ENCODE measurements at places on chromosomes 3 and 15.

DNA sequence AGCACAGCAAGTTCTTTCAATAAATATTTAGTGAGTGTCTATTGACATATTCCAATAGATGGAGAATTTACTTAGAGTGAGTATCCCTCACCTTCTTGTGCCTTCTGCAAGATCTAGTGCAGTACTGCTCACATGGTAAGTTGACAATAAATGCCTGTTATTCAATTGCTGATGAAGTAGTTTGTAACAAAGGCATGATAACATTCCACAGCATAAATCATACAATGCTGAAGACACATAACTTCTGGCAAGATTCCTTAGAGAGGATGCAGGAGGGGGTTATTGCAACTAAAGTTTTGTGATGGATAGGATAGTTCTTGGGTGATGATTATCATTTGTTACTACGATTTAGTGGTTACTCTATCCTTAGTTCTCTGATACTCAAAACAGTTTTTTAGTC lies 112.2 kb upstream of the RBMS3 start:
- no peak for DNase-seq

GRCh38 chr15:86044981-86045380 lies 34.7 kb upstream of the AGBL1 start:
- no peak for DNase-seq

GRCh38 chr15:57337868-57338411 lies 38.4 kb upstream of the CGNL1 start:
- no peak for DNase-seq

DNA sequence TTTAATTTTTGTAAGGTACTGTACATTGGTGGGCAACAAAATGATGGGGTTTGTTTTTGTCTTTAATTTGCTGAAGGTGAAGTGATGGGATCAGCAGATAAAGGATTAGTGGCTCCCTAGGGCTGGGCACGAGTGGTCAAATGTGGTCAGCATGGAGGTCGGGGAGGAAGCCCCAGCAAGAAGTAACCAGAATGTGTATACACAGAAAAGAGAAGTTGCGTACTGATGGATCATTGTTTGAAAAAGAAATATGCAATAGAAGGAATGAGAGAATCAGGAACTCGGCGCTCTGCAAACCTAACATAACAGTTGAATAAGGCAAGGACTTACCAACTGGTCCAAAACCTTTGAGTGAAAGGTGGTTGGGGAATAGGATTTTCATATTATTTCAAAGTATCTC lies 1.5 kb downstream of the TMOD2 start:
- DNase-seq: no peak

DNA sequence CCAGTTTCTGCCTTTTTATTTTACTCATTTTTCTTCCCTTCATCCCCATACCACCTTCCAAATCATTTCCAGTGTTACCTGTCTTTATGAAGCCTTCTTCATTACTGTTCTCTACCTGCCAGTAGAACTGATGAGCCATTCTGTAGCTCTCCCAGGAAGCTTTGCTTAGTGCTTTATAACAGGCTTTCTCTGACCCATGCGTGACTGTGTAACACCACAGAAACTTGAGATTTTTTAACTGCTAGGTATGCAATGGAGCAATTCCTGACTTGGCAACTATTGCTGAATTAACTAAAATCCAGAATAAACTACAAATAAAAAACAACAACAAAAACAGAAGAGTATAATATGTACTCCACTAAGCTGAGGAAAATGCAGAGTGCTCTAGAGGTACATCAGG lies 289.2 kb downstream of the ROBO1 start:
- DNase-seq: no peak

DNA sequence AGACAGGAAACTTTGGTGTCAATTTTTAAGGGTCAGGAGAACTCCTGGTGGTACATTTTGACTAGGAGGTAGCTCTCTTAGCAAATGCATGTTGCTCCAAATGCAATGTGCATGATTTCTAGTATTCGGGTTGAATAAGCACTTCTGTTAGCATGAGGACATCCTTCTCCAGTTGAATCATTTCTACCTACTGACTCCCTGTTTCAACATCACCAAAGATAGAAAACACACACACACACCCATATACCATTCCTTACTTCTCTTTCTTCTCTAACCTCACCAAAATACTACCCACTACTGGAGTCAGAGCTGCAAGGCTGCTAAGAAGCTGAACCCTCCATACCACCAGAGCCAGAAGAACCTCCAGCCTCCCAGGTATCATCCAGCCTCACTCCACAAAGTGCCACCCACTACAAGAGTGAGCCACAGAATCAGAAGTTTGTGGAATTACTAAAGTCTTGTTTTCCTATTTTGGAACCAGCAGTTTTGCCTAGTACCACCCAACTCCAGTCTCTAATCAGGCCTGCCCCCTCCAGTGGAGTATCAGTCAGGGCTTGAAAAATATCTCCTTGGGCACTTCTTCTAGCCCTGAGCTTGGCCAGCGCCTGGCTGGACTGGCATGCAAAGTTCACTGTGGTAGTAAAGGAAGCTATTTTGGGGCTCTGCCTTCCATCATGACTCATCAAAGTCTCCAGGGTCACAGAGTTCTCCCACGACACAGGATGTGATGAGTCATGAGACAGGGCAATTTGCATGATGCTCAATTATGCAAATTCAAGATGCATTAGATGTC lies 110.3 kb downstream of the CYP19A1 start:
- no peak for DNase-seq

DNA sequence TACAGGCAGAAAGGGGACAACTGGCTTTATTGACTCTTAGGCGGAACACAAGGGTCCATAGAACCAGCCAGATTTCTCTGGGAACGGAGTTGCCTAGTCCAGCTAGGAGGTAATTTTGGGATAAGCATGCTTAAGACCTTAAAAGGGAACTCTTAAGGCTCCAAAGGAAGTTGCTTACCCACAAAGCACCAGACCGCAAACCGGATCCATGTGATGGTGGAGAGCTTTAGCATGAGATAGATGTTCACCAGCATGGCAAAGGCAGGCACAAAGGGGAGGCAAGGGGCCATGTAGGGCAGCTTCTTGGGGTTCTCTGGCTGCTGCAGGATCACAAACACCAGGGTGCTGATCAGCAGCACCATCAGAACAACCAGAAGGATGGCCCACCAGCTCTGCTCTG lies 61.4 kb downstream of the CLDN11 start:
- no peak for DNase-seq

DNA sequence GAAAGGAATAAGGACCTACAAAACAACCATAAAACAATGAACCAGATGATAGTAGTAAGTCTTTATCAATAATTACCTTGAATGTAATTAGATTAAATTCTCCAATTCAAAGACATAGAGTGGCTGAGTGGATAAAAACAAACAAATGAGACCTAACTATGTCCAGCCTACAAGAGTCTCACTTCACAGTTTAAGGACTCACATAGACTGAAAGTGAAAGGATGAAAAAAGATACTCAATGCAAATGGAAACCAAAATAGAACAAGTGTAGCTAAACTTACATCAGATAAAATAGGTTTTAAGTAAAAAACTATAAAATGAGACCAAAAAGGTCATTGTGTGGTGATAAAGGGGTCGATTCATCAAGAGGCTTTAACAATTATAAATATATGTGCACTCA lies 21.9 kb upstream of the NR1I2 start:
- no peak for DNase-seq

DNA sequence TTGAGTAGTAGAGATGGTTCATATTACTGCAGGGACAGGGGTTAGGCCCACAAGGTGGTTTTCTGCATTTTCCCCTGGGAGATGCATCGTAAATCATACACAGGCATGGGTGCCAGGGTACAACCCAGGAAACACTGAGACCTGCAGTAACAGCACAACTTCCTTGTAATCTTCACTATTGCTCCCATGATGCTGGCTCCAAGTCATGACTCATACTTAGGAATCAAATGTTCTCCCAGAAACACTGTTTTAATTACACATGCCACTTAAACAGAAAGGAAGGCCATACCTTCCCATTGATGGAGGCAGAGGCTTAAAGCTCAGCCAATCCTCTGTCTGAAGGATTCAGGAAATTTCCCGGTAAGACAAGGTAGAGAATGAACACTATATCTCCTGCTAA lies 106.5 kb downstream of the ERC2 start:
- DNase-seq: no peak

DNA sequence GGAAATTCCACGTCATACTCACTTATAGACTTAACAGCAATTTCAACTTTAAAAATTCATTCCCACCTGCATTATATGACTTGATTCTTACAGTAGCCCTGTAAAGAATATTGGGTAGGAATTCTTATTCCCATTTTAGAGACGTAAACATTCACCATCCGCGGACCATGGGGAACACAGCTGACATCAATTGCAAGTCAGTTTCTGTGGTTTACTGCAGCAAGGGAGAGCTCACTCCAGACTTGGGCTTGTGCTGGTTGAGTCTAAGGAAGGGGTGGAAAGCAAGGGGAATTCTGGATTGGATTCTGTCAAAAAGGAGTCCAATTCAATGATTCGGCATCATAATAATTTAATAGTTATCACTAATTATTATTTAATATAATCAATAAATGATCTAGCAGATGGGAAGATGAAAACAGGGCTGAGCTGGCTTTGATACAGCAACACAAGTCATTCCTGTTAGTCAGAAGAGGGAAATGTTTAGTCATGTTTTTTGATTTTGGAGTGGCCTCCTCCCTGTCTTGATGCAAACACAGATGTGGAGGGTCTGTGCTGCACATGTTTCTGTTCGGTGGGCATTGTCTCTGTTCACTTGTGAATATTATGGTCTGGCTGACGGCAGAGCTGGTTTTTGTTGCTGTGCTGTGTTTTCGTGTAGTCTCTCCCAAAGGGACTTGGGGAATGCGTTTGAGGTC lies 9.7 kb downstream of the LIPC start:
- no peak for DNase-seq

GRCh38 chr3:11600501-11601282 lies 43.0 kb downstream of the VGLL4 start:
- no peak for DNase-seq

DNA sequence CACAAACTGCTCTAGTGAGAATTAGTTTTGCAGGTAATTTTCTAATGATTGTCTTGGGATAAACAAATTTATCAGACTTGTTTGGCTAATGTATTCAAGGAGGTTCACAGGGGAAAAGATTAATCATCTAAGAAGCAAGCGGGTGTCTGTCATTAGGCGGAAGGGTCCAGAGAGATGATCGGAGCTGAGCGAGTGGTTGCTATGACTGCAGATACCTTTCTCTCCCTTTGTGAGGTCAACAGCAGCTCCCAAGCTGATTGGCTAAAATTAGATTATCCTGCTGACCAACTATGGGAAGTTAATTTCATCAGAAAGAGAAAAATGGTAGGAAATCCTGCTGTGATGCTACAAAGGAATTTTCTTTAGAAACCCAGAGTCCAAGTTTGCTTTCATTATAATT lies 276.0 kb downstream of the SOX2 start:
- DNase-seq: no peak

DNA sequence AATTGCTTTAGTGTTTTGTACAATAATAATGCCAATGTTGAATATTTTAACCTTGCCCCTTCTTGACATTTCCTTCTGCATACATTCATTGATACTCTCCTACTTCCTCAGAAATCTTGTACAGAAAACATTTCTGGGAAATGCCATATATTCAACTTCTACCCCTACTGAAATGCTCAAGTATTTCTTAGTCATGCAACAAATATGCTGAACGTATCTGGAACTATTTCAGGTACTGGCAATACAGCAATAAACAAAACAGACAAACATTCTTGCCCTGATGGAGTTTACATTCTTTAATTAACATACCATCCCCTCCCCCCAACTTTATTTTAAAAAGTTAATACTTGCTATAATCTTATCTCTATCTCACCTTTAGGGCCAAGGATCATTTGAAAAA lies 147.2 kb downstream of the STAG1 start:
- DNase-seq: no peak

DNA sequence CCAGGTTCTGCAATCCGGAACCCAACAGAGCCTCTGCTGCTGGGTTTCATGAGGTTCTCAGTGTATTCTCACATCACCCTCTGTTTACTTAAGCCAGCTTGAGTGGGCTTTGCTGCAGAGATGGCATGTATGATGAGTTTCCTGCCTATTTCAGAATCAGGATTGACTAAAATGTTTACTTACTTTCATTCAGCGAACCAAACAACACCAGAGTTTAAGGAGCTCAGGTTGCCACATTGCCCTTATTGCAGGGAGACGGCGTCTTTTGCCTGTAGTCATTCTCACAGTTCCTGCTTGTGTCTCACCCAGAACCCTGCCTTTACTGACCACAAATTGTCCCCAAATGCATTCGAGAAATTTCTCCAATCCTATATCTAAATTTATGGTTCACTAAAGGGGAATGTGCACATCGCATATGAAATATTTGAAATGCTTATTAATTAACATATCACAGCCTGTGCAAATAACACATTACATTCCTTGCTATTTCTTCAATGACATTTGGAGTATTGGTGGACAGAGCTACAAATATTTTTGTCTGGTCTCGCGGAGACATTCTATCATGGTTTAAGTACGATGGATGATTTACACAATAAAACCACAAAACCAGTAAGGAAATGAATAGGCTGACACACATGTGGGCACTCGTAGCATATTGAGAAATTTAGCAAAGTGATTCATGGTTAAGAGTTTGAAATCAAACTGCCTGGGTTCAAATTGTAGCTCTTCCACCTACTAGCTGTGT lies 377.2 kb upstream of the CFAP20DC start:
- no peak for DNase-seq

DNA sequence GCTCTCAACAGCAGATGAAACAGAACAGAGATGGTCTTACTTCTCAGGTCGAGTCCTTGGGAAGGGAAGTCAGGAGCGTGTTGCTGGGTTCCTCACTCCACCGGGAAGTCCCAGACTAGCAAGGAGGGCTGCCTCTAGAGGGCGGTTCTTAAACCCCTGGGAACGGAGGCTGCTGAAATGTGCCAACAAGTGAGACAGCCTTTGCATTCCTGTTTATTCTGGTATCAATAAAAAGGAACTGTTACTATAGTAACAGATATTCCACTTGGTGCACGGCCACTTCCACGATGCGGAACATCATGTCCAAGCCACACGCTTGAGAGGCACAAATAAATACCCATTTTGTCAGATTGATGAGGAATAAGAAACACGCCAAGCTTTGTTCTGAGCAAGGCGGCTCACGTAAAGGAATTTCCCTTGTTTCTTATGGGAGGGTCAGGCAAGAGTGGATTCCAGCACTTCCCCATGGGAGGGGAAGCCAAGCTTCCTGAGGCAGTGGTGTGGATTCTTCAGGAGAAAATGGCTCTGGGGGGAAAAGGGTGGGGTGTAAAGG lies at the start of gene FAM107A:
Gene FAM107A, minus strand, starts transcription at position 123 of the 553 bp plus-strand sequence. CDS start 7,531 bp downstream, outside the sequence.
- DNase-seq: no peak

GRCh38 chr15:47517737-47518136 lies 199.6 kb upstream of the SEMA6D start:
- DNase-seq: no peak

GRCh38 chr3:122508135-122508914 lies 6.4 kb downstream of the KPNA1 start:
- no peak for DNase-seq

- DNase-seq: no peak
These were observed 5.0 kb upstream of the PRRT3 start for GRCh38 chr3:9957214-9957613.

DNA sequence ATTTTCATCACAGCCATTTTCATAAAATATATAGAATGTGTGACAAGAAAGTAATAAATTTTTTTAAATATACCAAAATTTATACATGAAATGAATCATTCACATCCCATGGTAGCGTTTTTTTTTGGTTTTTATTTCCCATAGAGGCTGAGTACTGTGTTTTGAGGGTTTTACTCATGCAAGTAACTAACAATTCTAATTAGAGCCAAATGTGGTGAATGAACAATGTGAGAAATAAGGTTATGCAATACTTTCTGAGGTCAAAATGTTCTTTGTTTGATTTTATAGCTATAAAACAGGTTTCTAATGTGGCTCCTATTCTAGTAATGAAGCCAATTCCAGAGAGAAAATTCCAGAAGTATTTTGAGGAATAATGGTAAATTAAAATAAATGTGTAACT lies 386.8 kb downstream of the TBC1D5 start:
- DNase-seq: no peak

Measured in activated CD4-positive, alpha-beta T cell treated with anti-CD3 and anti-CD28 coated beads for 1 hour (primary cell).